WTC11 (cell line): ENCODE measurements at places on chromosomes 6 and 20. TPM values are rescaled to one million over a fixed set of nuclear protein-coding genes. Genes with fewer than 3 reads are reported as not detected.
A peak's percentile ranks its signal among the peaks of the same experiment; 100 is the strongest.

DNA sequence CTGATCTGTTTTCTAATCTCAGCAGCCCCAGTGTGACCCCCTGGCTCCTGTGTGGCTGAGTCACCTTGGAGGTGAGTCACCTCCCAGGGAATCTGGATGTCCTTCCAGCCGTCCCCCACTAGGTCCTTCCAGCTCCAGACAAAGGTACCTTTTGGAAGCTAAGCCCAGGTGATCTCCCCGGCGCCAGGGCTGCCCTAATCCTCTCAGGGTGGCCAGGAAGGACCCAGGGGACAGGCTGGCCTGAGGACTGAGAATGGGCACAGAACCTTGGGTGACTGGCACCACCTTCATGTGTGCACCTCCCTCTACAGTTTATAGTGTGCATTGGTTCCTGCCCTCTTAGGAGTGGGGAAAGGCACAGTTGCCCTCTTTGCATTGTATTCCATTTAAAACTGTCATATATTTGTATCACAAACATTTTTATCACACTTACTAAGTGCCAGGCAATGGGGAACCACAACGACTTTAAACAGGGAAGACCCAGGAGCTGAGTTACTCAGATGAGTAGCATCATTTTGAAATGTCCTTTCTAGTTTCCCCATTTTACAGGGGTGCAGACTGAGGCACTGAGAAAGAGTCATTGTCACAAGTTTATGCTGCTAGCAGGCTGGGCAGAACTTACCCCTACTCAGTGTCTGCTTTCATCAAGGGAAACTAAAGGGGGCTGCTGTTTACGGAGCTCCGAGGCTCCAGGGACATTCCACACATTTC, 2.6 kb upstream of the BPIFB4 start:
- no peak overlapping the region for H3K27ac ChIP-seq
- DNase-seq = no peak
- H3K4me3 ChIP-seq = no peak overlapping the region
- H3K4me1 ChIP-seq = no peaks in the 10 kb centered on the region
- no peaks in the 10 kb centered on the region for H3K36me3 ChIP-seq
- H3K27me3 ChIP-seq = no peaks in the 10 kb centered on the region; the same call in 1 of the 2 replicates

The CCDC170 gene
- 0.25 to 0.57 TPM (median 0.26 TPM) in 3 replicates for total RNA-seq

- no peaks in the 10 kb centered on the region; the same call in 1 of the 2 replicates for H3K27me3 ChIP-seq
- peaks cover 14% of the 10 kb centered on the region for H3K36me3 ChIP-seq
- peaks cover 12% of the 10 kb centered on the region for H3K4me1 ChIP-seq
- peak; percentile 58 for DNase-seq
Observed at GRCh38 chr6:109526905-109527628, 44.0 kb upstream of the ZBTB24 start.

DNA sequence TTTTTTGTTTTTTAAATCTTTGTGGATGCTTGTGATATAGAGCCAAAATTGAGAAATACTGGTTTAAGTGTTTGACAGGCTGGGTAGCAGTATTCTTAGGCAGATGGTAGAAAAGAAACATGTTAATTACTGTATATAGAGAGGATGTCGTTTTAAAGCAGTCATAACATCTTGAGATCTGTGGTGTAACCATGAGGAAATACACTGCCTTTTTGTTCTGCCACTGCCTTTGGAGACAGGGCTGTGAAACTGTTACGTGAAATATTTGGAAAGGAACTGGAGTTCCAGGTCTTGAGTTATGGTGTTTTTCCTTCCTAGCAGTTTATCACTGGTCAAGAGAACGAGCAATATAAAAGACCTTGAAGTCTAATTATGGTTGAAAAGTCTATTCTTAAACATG, 19.5 kb downstream of the STXBP5 start:
- H3K4me1 ChIP-seq = peaks cover 40% of the 10 kb centered on the region
- H3K27ac ChIP-seq = peak overlapping the region; percentile 33; the same call in 1 of the 2 replicates
- H3K36me3 ChIP-seq = peaks cover 4% of the 10 kb centered on the region; the same call in 1 of the 2 replicates
- H3K27me3 ChIP-seq = no peaks in the 10 kb centered on the region
- H3K4me3 ChIP-seq = no peak overlapping the region
